Transverse colon (tissue), 4 donors: ENCODE measurements at places on chromosomes 1 and 21.

- DNase-seq, result no peak
These were observed 168.0 kb downstream of the CYYR1 start for GRCh38 chr21:26405071-26405470.

DNA sequence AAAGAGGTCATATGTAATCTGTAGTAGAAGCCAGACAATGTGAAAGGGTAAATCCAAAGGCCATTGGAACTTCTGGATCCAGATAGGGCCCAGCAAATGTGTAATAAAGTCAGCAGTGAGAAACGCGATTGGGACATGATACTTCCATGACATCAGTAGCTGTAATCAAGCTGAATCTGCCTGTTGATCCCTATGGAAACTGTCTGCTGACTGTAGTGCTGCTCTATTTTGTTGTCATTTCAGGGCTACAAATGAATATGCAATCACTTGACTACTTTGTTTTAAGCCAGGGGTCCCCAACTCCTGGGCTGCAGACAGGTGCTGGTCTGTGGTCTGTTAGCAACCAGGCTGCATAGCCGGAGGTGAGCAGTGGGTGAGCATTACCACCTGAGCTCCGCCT, 46.0 kb upstream of the RHOU start:
- no peak for DNase-seq

- DNase-seq, result no peak
These were observed 17.8 kb upstream of the OVAAL start for GRCh38 chr1:180540697-180541594.

DNA sequence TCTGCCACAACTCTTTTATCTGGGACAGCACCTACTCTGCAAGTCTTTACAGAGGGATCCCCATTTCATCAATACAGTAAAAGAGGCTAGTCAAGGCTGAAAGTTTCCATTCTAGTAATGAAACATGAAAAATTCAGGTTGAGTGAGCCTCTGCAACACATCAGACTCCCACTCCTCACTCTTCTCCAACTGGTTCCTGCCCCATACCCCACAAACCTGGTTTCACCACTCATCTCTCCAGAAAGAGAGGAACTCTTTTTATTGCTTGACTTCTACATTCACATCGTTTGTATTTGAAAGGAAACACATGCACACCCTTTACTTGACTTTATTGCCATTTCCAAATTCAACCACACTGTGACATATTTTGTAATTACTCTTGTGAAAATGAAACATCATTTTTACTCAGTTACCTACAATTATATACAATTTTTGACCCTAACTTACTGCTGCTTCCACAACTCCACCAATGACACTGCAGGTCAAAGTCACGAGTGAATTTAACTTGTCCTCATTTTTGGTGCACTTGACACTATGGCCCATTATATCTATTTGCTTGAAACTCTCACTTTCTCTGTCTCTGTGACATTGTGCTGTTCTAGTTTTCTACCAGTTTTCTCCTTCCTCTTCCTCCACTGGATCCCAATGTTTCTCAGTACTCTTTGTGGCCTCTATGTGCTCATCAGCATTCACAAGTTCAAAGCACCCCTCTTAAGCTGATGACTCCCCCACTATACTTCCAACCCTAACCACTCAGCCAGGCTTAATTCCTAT, 8.0 kb downstream of the STX6 start:
- no peak for DNase-seq
